ENCODE measurements at places on chromosomes 2 and 18.

DNA sequence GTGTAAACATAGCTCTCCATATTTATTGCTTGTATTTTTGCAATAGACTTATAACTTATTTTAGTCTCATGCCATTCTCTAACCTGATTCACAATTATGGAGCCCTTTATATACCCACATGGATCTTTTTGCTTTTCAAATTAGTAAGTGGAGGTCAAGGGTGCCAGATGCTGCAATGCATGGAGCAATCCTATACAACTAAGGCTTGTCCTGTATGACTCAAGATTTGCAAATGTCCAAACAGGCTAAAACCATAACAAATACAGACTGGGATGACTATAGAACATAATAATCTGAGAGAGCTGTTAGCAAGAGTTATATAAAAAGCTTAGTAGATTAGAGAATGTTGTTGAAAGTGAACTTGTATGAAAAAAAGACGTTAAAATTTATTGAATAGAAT, 690.4 kb upstream of the NRXN1 start:
- no peaks in the 10 kb centered on the region for H3K27me3 ChIP-seq
- H3K27ac ChIP-seq: no peak overlapping the region
- H3K4me3 ChIP-seq: no peak overlapping the region

DNA sequence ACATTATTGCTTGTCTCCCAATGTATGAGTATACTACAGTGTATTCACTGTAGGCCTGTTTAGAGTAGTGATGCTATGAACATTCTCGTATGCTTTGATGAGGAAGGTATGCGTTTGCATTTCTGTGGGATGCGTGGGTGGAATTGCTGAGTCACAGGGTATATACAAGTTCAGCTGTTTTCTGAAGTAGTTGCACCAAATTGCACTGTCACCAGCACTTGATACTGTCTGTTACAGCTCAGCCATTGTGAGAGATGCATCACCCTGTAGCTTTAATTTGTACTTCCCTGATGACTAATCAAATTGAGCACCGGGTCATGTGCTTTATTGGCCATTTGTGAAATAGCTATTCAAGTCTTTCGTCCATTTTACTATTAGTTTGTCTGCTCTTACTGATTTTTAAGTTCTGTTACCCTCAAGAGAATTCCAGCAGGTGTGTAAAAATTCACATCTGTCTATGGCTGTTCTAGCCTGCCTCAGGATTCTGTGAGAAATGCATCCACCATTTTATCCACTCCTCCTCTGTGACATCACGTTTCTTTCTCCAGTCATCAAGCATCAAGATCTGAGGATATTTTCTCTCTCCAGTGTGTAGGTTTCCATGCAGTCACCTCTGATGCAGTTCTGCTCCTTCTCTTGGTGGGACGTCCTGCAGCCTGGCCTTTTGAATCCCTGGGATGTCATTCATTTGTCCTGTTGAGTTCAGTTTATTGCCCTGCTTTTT, 72.5 kb downstream of the DGKD start:
- no peak for DNase-seq
- peak overlapping the region; percentile 31 for H3K27ac ChIP-seq
- H3K36me3 ChIP-seq: peaks cover 52% of the 10 kb centered on the region
- no peaks in the 10 kb centered on the region for H3K27me3 ChIP-seq

- peaks cover 17% of the 10 kb centered on the region for H3K27me3 ChIP-seq
- no peak overlapping the region for H3K27ac ChIP-seq
- no peak for DNase-seq
- H3K4me3 ChIP-seq: no peak overlapping the region
Observed at GRCh38 chr2:105129722-105130232, 91.9 kb downstream of the MRPS9 start.

DNA sequence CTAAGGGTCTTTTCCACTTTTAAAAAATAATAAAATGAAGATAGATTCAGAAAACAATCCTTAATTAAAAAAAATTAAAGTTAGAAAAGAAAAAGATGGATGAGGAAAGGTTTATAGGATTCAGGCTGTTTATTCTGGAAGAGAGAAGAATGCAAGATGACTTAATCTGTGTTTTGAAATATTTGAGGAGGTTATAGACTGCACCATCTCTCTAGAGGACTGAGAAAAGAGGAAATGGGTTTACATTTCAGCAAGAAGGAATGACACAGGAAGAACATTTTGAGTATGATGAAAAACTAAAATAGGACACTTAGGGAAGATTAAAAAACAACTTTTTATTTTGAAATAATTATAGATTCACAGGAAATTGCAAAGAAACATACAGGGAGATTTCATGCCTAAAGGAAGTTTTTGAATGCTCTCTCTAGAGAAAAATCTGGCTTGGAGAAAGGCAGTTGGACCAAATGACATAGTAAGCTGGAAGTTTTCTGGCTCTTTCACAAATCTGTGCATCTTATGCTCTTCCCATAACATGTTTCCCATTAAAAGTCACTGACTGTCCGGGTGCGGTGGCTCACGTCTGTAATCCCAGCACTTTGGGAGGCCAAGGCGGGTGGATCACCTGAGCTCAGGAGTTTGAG, 75.0 kb downstream of the CERS6 start:
- no peaks in the 10 kb centered on the region for H3K27me3 ChIP-seq
- DNase-seq: no peak
- H3K4me1 ChIP-seq: peaks cover 28% of the 10 kb centered on the region
- H3K27ac ChIP-seq: no peak overlapping the region

- H3K36me3 ChIP-seq: no peaks in the 10 kb centered on the region
- H3K27ac ChIP-seq: no peak overlapping the region
- no peak for DNase-seq
- no peaks in the 10 kb centered on the region for H3K27me3 ChIP-seq
Observed at GRCh38 chr2:235685024-235685721, 191.3 kb downstream of the AGAP1 start.

DNA sequence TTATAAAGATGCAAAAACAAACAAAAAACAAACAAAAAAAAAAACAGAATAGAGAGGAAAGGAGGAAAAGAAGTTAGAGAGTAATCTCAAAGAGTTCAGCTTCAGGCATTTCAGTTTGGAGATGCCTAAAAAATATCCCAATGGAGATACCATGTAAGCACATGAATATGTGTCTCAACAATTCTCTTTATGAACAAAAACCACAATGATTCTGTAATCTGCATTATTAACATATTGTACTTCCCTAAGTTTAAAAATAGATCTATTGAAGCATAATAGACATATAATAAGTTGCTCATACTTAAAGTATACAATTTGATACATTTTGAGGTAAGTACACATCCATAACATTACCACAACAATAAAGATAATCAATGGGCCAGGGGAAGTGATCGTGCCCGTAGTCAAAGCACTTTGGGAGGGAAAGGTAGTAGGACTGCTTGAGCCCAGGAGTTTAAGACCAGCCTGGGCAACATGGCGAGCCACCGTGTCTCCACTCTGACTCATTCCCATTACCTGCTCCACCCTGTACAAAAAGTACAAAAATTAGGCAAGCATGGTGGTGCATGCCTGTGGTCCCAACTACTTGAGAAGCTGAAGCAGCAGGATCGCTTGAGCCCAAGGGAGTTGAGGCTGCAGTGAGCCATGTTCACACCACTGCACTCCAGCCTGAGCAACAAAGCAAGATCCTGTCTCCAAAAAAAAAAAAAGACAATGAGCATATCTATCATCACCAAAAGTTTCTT, 158.9 kb downstream of the ATAD2B start:
- H3K27ac ChIP-seq: no peak overlapping the region
- DNase-seq: no peak
- H3K36me3 ChIP-seq: peaks cover 46% of the 10 kb centered on the region
- H3K4me3 ChIP-seq: no peak overlapping the region
- H3K4me1 ChIP-seq: peaks cover 3% of the 10 kb centered on the region

GRCh38 chr2:24792542-24792873, 683 bp downstream of the PTRHD1 start:
- H3K27ac ChIP-seq: peak overlapping the region; percentile 99
- peak overlapping the region; percentile 98 for H3K4me3 ChIP-seq
- peaks cover 32% of the 10 kb centered on the region for H3K36me3 ChIP-seq

DNA sequence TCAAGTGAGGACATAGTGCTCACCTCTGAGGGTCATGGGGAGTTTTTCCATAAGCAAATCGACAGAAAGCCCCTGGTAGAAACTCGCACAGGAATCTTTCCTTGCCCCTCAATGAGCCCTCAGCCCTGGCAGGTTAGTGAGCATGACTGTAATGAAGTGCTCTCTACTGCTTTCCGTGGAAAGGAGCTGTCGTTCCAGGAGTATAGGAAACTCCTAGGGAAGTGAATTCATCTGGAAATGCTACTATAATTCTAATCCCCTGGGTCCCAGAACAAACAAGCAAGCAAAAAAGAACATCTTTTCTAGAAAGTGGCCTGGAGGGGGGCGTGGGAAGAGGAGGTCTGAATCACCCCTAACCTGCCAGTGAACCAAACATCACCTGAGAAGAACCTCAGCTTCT, 18.1 kb downstream of the BCL2L11 start:
- no peak overlapping the region for H3K27ac ChIP-seq
- H3K27me3 ChIP-seq: no peaks in the 10 kb centered on the region
- no peak overlapping the region for H3K4me3 ChIP-seq
- peaks cover 90% of the 10 kb centered on the region for H3K36me3 ChIP-seq
- H3K4me1 ChIP-seq: peaks cover 54% of the 10 kb centered on the region

GRCh38 chr2:226699321-226699720, 100.3 kb downstream of the IRS1 start:
- no peak overlapping the region for H3K4me3 ChIP-seq
- H3K27me3 ChIP-seq: peaks cover 16% of the 10 kb centered on the region
- H3K36me3 ChIP-seq: no peaks in the 10 kb centered on the region
- DNase-seq: no peak
- no peak overlapping the region for H3K27ac ChIP-seq

Data from activated CD4-positive, alpha-beta T cell treated with anti-CD3 and anti-CD28 coated beads, Interleukin-2, amount 10 ng/mL, durations not matched to agents 24 days and 14 days (primary cell).